Naive B cell (primary cell): ENCODE measurements at places on chromosomes 16 and 17. TPM values are rescaled to one million over a fixed set of nuclear protein-coding genes. Genes with fewer than 3 reads are reported as not detected.

- DNase-seq, result peak; percentile 71
Measured at GRCh38 chr17:44350733-44351226, 5.7 kb downstream of the GRN start.

Gene SSTR5
- polyA plus RNA-seq, result not detected

Gene SKAP1
- 143 TPM for polyA plus RNA-seq

Gene CNGB1
- polyA plus RNA-seq, result not detected

Gene CDH5
- polyA plus RNA-seq, result not detected

DNA sequence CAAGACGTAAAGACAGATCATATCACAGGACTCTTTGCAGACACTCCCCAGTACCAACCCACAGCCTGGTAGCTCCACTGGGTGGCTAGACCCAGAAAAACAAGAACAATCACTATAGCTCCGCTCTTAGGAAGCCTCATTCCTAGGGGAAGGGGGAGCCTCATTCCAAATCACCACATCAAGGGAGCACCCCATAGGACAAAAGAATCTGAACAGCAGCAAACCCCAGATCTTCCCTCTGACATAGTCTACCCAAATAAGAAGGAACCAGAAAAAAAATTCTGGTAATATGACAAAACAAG, 237.8 kb downstream of the CEP112 start:
- DNase-seq, result no peak

GRCh38 chr16:27722207-27722606, 172.3 kb downstream of the KATNIP start:
- DNase-seq, result no peak

DNA sequence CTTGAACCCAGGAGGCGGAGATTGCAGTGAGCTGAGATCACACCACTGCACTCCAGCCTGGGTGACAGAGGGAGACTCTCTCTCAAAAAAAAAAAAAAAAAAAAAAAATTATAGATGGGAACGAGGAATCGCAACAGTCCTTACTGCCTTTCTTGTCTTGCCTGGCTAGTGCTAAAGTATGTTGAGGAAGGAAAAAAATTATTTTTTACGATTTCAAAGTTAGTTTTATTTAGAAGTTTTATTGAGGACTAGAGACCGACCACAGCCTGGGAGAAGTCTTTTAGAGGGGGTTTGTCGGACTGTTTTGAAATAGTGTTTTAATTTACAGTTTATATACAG, 15.8 kb upstream of the DNAH17 start:
- no peak for DNase-seq

DNA sequence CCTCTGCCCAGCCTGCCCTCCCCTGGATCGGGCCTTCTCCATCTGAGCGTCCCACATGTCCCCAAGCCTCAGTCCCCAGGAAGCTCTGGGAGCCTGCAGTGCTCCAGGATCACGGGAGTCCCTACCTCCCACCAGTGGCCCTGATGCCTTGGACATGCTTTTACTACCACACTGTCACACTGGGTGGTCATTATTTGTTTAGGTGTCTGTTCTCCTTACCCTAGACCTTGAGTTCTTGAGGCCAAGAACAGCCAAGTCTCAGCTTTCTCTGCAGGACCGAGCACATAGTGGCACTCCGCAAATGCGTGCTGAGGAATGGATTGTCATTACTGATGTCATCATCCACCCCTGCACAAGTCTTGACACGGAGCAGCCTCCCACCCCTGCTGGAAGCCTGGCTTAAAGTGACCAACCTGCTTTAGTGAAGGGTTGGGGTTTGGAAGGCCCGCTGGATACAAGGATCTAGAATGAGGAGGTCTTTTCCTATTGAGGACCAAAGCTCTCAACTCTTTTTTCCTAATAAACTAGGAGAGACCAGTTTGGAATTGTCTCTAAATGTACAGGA, 132.9 kb upstream of the CRHR1 start:
- no peak for DNase-seq

- DNase-seq, result no peak
Measured at GRCh38 chr16:81515721-81516120, 71.1 kb downstream of the CMIP start.

DNA sequence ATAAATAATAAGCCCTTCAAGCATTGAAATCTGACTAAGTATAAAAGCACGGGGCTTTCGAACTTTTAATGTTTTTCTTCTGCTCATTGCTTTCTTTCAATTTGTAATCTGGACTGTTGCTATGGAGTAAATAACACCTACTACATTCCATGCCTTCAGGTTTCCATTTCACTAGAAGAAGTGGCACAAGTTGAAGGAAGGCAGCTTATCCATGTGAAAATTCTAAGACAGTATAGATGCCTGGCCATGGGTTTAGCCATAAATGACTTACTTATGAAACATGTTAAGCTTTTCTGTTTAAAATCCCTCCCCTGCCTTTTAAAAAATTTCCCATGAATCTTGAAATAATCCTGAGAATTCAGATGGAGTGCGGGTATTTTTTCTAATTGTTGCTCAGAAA, 30.6 kb downstream of the KCNJ16 start:
- no peak for DNase-seq

DNA sequence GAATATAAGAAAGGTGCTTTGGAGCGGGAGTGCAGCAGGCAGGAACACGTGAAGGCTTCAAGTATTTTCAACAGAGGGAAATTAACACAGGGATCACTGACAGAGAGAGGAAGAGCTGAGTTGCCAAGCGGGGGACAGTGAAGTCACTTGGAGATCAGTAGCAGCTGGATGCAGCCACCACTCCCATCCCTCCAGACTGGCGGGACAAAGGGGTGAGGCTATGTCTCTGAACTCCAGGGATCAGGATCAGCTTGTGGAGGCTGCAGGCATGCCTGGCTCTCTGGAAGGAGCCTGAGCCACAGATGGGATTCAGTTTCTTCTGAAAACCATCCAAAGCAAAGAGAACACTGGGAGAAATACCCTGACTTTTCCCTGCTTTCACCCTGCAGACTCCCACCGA, 113.7 kb upstream of the IRX3 start:
- DNase-seq, result no peak

DNA sequence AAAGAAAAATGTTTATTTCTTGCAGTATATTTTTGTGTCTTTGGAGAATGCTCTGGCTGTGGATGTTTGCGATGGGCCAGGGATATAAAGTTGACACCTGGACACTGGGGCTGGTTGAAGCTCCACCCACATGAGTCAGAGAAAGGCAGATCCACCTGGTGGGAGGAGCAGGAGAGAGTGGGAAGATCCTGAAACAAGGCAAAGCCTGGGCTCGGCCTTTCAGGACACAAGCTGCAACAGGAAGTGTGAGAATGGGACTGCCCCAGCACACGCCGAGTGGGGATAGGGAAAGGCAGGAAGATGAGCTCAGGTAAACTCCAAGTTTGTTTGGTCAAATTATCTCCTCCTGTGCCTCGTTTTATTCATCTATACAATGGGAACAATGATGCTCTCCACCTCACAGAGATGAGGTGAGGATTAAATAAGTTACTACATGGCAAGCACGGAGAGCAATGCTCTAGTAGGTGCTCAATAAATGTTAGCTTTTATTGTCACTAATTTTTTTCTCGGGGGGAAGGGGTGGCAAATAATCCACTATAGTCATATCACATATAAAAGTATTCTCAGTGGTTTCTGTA, 21.4 kb upstream of the PITPNM3 start:
- DNase-seq, result no peak

Gene HCRT
- polyA plus RNA-seq, result not detected

DNA sequence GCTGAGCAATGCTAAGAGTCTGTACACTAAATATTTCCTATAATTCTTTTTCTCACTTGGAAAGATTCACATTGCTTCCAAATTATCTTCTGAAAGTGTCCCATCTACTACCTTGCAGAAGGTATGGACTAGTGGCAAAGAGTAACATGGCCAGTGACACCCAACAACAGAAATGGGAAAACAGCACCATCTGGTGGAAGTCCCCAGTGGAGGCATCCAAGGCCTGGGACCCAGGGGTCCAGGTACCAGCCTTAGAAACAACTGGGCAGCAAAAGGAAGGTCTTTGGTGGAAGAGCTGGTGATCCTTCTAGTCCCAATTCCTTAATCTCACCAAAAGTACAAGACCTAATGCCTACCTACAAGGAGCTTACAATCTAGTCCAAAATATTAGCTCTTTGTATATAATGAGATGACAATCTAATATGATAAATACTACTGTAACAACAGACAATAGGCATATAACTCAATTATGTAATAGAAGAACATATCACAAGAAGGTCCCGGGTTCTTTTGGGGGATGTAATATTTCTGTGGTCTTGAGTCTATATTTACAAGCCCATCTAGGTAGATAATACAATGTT, 55.3 kb downstream of the SKAP1 start:
- peak; percentile 20 for DNase-seq

DNA sequence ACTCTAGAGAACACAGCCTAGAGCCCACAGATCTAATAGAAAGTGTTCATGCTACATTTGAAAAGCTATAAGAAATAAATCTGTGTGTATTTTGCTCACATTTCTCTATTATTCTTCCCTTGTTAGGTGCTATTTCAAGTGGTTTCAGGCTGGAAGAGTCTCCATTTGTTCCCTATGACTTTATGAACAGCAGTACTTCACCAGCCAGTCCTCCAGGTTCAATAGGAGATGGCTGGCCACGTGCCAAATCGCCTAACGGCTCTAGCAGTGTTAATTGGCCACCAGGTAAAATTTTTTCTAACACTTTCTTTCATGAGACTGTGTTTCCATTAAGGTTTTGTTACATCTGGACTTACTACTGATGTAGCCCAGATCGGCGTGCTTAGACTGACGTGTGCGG, 30.7 kb upstream of the SLC5A11 start:
- DNase-seq, result no peak

GRCh38 chr16:75029854-75030253, 31.0 kb downstream of the ZNRF1 start:
- no peak for DNase-seq

Gene RND2
- not detected for polyA plus RNA-seq

DNA sequence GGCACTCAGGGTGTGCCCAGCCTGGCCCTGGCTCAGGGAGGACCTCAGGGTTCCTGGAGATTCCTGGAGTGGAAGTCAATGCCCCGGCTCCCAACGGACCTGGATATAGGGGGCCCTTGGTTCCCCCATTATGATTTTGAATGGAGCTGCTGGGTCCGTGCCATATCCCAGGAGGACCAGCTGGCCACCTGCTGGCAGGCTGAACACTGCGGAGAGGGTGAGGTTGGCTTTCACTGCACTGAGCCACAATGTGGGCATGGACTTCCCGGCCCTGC, 23.6 kb downstream of the USP6 start:
- DNase-seq, result no peak

Gene COG8
- polyA plus RNA-seq, result 34.6 TPM

Gene WFDC1
- polyA plus RNA-seq, result not detected

Gene RHBDL3
- not detected for polyA plus RNA-seq

DNA sequence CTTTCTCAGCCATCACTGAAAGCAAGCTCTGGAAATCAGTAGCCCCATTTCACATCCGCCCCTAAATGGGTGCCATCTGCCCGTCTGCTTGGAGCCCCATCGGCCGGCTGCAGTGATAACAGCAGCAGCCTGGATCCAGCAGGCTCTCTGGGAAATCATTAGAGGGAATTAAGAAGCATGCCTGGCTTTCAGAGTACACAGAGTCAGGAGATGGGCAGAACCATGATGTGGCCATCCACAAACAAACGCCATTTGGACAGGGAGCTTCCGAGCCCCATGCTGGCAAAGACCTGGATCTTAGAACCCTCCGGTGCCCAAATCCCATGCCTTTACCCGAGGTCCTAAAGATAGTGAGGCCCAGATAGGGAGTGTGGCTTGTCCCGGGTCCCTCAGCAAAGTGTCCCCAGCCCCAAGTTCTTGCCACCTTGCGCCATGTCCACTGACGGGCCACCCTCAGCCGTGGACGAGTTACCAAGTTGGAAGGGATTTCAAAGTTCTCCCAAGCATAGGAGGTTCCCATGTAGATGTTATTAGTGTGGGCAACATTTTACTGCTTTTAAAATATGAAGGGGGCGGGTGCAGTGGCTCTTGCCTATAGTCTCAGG, 1.0 kb upstream of the LITAF start:
- no peak for DNase-seq

GRCh38 chr16:49405530-49405929, 31.9 kb downstream of the C16orf78 start:
- no peak for DNase-seq

Gene NDUFAB1
- 159 TPM for polyA plus RNA-seq

Gene CA5A
- polyA plus RNA-seq, result not detected

DNA sequence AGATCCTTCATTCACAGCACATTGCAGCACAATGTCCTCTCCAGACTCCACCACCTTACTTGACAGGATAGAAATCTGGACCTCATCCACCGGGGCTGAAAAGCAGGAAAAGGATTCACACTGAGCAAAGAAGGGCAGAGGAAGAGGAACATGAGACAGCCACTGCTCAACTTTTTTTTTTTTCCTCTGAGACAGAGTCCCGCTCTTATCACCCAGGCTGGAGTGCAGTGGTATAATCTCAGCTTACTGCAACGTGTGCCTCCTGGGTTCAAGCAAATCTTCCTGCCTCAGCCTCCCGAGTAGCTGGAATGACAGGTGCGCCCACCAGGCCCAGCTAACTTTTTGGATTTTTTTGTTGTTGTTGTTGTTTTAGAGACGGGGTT, 34.4 kb downstream of the PECAM1 start:
- no peak for DNase-seq

Gene NOD2
- 0.07 TPM for polyA plus RNA-seq

GRCh38 chr16:11005611-11005975, 61.2 kb downstream of the CLEC16A start:
- no peak for DNase-seq

Gene TNFRSF17
- polyA plus RNA-seq, result 46.8 TPM

- no peak for DNase-seq
Measured at GRCh38 chr17:49708515-49709183, 885 bp upstream of the SLC35B1 start.

- no peak for DNase-seq
Measured at GRCh38 chr17:1820528-1821252, 9.0 kb downstream of the SMYD4 start.

- DNase-seq, result no peak
Measured at GRCh38 chr16:28604186-28604565, 5.7 kb downstream of the SULT1A1 start.

DNA sequence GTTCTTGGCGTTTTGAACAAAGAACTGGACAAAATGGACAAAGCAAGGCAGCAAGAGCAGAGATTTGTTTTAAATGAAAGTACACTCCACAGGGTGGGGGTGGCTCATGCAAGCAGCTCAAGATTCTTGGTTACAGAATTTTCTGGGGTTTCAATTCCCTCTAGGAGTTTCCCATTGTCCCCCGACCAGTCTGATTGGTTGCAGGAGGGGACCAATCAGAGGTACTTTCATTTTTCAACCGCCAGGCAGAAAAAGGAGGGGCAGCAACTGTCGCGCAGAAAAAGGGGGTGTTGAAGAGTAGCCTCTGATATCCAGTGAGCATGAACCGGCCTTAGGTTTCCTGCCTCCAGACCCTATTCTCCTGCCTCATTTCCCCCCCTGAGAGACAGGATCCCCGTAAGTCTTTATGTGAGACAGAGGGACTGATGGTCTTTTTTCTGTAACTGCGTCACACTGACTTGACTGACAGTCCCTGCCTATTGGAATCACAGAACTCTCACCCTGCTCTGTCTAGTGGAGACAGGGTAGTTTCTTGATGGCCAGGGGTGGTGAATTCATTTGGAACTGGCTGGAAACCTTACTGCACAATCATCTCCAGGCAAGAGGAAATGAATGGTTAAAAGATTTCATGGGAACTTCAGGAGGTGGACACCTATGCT, 59.4 kb upstream of the ALOX12 start:
- peak; percentile 40 for DNase-seq

Gene NOTUM
- not detected for polyA plus RNA-seq

- DNase-seq, result no peak
Measured at GRCh38 chr16:80932708-80933095, 74.0 kb downstream of the CMC2 start.

Gene ABCC6
- not detected for polyA plus RNA-seq
